Astrocyte of the hippocampus (primary cell): ENCODE measurements at places on chromosomes 7 and 10.

- DNase-seq = peak; percentile 3
These were observed 1050.5 kb upstream of the AUTS2 start for GRCh38 chr7:68547799-68548198.

DNA sequence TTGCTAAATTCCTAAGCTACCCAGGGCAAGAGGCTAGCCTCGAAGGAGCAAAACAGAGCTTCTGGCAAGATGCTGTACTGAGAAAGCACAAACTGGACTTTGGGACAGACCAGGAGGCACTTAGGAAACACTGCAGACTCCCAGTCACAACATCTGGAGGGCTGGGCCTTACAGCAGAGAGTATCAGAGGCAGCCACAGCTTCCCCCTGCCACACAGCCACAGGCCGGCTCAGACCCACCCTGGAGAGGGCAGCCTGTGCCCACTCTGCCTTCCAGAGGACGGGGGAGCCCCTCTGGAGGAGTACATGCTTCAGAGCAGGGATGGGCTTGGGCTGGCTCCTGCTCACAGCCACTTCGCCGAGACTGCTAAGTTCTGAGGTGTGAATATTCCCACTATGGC lies 17.4 kb downstream of the ESYT2 start:
- DNase-seq = no peak

DNA sequence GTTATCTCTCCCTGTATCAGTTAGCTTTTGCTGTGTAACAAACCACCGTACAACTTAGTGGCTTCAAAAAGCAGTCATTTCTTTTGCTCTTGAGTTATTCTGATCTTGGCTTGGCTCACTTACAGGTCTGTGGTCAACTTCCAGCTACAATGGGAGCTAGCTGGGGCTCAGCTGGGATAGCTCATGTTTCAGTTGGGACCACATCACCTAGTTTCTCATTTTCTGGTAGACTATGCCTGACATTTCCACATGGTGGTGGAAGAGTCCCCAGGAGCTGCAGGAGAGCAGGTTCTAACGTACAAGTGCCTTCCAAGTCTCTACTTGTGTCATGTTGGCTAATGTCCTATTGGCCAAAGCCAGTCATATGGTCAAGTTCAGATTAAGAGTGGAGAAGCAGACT lies 25.8 kb upstream of the PIP4K2A start:
- peak; percentile 36 for DNase-seq

- no peak for DNase-seq
These were observed 5.0 kb downstream of the ARID5B start for GRCh38 chr10:61906562-61906901.

GRCh38 chr7:86411814-86412213 lies 231.9 kb upstream of the GRM3 start:
- DNase-seq = peak; percentile 3

DNA sequence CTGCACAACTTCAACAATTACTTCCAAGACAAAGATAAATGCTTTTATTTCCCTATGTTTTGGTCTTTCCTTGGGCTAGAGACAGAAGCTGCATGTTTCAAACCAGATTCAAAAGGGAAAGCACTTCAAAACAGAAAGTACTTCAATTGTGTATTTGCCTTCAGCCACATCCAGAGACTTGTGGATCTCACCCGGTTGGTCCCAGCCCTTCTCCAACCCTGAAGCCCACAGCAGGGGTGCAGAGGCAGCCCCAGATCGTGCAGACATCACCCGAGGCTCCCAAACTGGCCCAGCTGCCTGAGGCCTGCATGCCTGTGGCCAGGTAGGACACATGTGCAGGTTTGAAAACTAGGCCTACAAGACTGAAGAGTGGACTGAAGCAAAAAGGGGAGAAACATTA lies 80.8 kb downstream of the ALOX5 start:
- no peak for DNase-seq

DNA sequence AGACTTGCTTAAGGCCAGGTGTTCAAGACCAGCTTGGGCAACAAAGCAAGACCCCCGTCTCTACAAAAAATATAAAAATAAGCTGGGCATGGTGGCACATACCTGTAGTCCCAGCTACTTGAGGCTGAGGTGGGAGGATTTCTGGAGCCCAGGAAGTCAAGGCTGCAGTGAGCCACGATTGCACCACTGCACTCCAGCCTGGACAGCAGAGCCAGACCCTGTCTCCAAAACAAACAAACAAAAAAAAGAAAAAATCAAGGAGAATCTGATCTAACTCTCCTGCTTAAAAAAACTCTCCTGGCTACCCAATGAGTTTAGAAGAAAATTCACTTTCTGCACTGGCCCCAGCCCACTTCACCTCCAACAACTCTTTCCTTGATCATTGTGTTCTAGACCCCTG lies 1.9 kb upstream of the KPNA7 start:
- DNase-seq = no peak
